M059J (cell line): ENCODE measurements at places on chromosomes 13 and 19. TPM values are rescaled to one million over a fixed set of nuclear protein-coding genes. Genes with fewer than 3 reads are reported as not detected.

DNA sequence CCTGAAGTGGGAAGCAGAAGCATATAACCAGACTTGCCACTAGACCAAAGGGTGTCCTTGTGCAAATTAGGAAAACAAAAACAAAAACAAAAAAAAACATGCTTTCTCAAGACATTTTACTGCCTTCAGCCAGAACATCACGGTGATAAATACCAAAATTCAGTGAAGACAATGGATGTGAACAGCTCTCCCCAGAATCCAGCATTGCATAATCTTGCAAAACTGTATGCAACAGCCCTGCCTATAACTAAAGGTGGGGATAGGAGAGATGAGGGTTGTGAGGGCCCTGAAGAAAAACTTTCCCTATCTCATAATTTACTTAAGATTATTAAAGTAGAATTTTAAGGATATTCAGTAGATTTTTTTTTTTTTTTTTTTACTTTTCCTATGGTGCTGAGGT, 24.9 kb upstream of the NDFIP2 start:
- no peak for DNase-seq

DNA sequence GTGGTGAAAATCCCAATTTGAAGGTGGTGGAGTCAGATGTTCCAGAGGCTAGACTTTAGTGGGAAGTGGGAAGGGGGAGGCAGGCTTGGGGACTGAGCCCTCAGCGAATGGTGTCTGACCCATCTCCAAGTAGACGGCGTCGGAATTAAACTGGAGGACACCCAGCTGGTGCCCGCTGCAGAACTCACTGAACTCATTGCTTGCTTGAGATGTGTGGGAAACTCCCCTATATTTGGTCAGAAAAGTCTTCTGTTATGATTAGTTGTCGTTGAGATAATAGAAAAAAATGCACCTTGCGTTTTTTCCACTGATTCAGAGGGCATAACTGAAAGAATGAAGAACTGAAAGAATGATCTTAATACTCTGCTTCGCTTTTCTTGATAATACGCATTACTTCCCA, 871 bp upstream of the ZNF583 start:
- peak; percentile 35 for DNase-seq

Gene CD209
- not detected in 2 replicates for total RNA-seq

GRCh38 chr19:10612499-10613119, 12.7 kb upstream of the SLC44A2 start:
- DNase-seq = no peak

- no peak for DNase-seq
Measured at GRCh38 chr13:28204690-28205443, 66.5 kb downstream of the PAN3 start.

DNA sequence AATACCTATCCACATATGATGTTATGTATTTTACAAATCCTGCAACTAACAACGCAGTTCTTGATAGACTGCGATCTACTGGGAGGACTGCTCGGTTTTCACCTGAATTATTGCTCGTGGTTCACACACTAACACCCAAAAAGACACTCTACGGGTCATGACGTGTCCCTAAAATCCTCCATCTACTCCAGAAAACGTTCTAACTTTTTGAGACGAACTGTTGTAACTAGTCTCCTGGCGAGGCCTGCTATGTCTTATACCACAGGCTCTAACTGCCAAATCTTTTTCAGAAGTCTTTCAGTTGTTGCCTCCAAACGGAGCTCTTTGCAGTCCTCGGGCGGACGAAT, 108.2 kb downstream of the KCNRG start:
- no peak for DNase-seq

Gene CHMP2A
- total RNA-seq = 136 and 147 TPM in 2 replicates

Gene SLC25A41
- not detected in 2 replicates for total RNA-seq

Gene ATP4B
- not detected in 2 replicates for total RNA-seq

DNA sequence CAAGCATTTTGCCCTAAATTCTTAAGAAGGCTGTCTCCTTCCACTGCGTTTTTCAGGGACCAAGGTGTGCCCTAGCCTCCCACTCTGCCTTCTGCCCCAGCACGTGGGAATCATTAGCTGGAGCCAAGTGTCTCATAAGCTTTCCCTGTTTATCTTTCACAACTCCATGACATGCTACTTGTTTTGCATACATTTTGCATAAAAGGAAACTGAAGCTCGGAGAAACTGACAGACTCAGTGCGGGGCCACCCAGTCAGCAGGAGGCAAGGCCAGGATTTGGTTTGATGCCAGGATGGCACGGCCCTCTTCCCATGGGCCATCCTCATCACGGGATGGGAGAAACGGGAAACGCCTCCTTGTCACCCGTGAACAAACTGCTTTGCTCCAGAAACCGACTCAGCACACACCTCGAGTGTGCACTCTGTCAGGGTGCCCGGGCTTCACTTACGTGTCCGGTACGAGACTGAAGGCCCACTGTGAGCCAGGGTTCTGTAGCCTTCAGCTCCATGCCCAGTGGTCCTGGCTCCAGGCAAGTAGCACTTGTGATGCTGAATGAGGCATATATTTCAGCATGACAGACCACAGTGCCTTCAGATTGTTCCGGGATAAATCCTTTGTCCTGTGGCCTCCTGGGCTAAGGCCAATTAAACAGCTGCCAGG, 9.6 kb downstream of the CEBPA start:
- peak; percentile 48 for DNase-seq

Gene ZNF525
- 8.7 and 9.3 TPM in 2 replicates for total RNA-seq

DNA sequence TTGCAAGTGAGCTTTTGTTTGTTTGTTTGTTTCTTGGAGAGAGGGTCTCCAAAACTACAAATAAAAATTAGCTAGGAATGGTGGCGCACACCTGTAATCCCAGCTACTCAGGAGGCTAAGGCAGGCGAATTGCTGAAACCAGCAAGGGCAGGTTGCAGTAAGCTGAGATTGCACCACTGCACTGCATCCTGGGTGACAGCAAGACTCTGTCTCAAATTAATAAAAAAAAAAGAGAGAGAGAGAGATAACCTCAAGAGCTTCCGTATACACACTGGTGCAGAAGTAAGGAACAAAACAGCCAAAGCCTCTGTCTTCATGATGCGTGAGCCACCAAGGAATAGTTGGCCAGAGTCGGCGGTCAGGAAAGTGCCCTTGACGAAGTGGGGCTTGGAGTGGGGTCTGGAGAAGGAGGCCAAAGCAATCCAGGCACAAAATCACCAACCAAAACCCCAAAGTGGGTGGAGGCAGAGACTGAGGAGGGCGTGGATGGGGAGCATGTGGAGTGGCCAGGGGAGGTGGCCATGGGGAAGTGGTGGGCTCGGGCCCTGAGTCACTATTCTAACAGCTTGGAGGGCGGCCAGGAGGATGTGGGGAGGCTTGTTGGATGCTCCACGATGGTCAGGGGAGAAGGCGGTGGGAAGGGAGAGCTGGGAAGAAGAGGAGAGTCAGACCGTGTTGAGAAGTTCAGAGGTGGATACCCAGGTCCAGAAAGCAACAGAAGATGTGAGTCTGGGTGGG, 21.2 kb upstream of the TOMM40 start:
- DNase-seq = peak; percentile 87

DNA sequence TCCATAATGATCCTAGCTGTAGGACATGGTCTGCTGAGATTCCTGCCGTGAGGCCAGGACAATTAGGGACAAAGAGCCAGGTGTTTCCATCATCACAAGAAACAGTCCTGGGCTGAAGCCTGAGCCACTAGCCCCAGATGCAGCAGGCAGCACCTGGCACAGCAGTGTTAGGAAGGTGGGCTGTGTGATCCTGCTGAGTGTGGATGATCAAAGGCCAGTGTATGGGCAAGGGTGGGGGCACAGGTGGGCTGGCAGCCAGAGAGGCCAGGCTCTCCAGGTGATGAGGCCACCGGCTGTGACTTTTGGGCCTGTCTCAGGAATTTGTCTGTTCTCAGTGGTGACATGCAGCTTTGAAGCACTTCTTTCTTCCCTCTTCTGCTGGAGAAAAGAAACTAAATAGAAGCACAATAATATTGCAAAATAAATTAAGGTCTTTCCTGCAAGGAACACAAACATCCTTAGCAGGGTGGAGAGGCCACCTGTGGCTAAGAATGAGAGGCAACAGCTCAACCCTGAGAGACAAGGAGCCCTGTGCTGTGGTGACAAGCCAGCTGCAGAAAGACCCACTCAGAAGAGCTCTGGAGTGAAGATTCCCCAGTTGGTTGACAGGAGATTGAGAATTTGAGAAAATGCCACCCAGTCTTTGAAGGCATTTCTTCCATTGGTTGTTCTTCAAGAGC, 127.6 kb downstream of the KATNAL1 start:
- DNase-seq = no peak

GRCh38 chr13:72430923-72431322, 296.5 kb downstream of the MZT1 start:
- no peak for DNase-seq
